ENCODE measurements at places on chromosomes 12 and 14.

GRCh38 chr12:55788546-55788945, 29.0 kb downstream of the SARNP start:
- no peak for DNase-seq

- peak; percentile 40 for DNase-seq
These were observed 2.6 kb upstream of the TAMALIN start for GRCh38 chr12:52004042-52004648.

GRCh38 chr12:62258231-62258630, 2.0 kb upstream of the USP15 start:
- no peak for DNase-seq

DNA sequence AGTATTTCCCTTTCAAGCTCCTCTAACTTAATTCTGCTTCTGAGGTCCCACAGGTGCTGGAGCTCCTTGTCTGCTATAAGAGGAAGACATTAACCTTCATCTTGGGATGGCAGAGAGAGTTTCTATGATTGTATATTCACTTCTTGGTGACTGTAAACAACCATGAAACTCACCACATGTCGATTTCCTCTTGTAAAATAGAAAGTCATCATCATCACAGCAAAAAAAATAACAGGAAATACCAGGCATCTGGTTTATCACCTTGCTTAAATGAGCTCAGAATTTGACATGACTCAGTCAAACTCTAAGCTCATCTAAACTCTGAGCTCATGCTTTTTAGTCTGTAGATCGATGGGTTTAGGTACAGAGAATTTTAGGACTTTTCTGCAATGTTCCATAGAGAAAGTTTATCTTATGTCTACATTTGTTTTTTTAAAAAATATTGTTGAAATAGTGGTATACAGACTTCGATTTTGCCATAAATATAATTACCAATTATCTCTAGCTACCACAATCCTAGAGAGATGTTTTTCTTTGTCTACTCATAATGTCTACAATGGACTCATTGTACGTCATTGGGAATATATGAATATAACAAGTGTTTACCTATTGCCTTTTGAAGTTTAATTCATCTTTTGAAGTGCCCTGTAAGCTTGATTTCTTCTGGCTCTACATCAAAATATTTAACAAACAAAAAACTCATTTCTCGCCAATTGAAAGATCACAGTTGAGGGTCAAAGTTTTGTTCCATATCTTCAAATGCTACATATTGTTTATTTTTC, 58.4 kb downstream of the IGF1 start:
- no peak for DNase-seq

Measured in mammary epithelial cell (primary cell).